ENCODE measurements at places on chromosomes 7 and 10.

DNA sequence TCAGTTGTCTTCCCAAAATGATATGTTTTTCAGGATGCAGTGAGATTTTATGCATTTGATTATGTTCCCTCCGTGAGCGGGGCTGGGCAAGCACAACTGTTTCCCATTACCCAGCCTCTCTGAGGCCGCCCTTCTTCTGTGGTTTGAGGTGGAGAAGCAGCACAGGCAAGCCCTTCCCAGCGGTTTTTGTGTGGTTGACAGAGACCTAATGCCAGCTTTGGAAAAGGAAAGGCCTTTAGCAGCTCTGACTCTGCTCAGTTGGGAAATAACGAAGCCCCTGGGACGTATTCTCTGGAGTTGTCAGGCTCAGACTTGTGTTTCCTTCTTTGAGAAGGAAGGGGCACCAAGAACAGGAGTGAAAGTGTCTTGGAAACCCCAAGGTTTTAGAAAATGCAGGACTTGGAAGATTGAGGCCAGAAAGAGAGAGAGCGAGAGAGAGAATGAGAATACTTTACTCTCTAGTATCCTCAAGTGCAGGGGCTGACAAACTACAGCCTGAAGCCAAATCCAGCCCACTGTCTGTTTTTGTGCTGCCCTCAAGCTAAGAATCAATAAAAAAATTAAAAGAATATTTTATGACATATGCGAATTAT, 20.6 kb upstream of the PDCD4 start:
- no peak for DNase-seq

DNA sequence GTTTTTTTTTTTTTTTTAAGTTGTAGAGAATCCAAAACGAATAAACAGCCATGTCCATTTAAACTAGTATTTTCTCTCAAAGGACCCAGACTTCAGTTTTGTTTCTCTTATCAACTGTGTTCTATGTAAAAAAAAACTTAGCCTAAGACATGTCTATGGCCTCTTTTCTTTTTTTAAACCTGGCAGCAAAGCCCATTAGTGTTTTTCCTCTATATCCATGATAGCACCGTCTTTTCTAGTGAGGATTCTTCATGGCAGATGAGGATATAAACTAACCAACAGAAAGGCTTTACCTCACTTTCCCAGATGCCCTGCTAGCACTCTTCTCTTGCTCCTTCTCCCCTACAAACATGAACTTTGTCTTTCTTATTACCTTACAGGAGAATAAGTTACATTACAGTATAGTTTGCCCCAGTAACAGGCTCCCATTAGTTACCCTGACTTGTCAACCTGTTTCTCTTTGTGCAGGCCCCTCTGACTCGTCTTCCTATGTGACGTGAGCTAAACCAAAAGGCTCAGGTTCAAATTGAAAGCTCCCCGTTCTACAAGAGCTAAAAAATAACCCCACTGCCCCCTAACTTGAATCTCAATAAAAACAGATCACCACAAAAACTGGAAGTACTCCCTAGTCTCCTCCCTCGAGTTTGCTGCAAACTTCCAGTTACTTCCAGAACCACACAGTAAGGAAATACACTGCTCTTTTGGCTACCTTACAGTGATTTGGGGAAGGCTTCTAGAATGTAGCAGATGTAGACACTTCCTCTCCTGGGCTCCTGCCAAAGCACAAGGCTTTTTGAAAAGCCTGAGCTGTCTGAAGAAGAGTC, 20.1 kb downstream of the P4HA1 start:
- no peak for DNase-seq

- DNase-seq, result no peak
Observed at GRCh38 chr10:29820890-29821461, 186.2 kb upstream of the SVIL start.

GRCh38 chr10:70926226-70927000, 38.0 kb upstream of the PCBD1 start:
- DNase-seq, result no peak

GRCh38 chr7:36312064-36312914, 77.4 kb upstream of the ANLN start:
- DNase-seq, result no peak

GRCh38 chr7:99021941-99022560, 121.9 kb downstream of the SMURF1 start:
- no peak for DNase-seq

- DNase-seq, result no peak
Observed at GRCh38 chr10:50422259-50422658, 170.9 kb upstream of the ASAH2 start.

Measured in glomerular endothelial cell (primary cell).